Lung (tissue), 17 donors: ENCODE measurements at places on chromosomes 12 and 14. TPM values are rescaled to one million over a fixed set of nuclear protein-coding genes. Genes with fewer than 3 reads are reported as not detected.

- no peak for DNase-seq
Observed at GRCh38 chr12:47075192-47076084, 4.0 kb upstream of the PCED1B start.

DNA sequence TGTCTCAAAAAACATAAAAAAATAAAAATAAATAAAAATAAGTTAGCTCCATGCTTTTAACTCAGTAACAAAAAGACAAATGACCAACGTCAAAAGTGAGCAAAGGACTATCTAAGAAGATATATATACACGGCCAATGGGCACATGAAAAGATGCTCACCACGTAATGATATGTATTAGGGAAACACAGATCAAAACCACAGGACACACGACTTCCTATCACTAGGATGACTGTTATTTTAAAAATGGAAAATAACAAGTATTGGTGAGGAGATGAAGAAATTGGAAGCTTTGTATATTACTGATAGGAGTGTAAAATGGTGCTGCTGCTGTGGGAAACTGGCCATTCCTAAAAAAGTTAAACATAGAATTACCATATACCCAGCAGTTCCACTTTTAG, 20.2 kb upstream of the P2RX7 start:
- DNase-seq = no peak

GRCh38 chr12:119642986-119643385, 24.9 kb upstream of the PRKAB1 start:
- DNase-seq = no peak

DNA sequence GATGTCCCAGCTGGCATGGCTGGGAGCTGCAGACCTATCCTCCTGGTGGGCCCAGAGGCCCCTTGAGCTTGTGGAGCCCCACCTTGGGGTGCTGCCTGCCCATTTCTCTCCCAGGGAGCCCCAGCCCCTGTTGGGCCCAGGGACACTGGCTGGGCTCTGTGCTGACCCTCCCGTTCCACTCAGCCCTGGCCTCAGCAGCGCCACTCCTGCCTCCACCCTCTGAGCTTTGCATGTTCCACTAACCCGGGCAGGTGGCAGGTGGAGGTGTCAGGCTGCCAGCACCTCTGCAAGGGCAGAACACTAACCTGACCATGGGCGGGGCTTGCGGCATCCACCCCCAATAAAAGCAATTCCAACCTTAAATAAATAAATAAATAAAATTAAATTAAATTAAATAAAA, 299.2 kb downstream of the LRIG3 start:
- DNase-seq = no peak

DNA sequence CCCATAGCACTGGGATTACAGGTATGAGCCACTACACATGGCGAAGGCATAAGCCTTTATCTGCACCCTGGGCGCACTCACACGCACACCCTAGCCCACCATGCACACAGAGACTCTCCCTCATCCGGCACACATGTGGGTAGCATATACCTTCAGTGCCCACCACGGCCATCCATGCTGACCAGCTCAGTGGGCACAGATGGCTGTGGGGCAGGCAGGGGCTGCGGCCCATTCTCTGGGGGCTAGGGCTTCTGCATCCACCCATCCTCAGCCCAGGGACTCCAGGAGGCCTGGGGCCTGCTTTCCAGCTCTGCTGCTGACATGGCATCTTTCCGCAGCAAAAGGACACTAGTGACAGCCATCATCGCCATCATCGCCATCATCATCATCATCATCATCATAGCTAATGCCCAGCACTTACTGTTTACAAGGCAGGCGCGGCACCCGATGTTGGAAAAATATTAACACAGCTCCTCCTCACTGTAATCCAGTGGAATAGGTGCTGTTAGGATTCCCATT, 111.2 kb downstream of the NCOR2 start:
- no peak for DNase-seq

DNA sequence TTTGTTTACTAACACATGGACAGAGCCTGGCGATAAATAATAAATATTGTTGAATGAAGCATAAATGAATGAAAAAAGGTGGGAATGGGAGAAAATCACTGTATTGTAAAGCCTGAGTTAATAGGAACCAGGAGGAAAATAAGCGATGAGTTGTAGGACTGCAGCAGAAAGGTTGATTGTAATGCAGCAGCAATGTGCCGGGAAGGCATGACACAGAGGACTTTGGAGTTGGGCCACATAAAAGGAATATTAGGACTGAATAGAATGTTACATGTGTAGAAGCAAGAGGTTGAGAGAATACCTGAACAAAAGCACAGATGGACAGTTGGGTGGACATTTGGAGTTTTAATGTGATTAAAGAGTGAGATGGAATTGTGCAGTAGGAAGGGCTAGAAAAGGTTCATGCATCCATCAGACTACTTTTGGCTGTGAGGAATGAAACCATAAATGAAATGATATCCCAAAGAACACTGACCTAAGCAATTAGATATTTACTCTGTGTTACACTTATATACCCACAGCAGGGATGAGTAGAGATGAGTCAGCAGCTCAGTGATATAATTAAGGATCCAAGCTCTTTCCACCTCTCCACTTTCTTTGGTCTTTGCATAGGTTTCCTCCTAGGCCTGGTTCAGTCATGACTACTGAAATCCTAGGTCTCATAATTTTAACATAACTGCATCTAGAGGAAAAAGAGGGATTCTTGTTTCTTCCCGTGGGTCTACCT, 55.4 kb downstream of the CCER1 start:
- no peak for DNase-seq

DNA sequence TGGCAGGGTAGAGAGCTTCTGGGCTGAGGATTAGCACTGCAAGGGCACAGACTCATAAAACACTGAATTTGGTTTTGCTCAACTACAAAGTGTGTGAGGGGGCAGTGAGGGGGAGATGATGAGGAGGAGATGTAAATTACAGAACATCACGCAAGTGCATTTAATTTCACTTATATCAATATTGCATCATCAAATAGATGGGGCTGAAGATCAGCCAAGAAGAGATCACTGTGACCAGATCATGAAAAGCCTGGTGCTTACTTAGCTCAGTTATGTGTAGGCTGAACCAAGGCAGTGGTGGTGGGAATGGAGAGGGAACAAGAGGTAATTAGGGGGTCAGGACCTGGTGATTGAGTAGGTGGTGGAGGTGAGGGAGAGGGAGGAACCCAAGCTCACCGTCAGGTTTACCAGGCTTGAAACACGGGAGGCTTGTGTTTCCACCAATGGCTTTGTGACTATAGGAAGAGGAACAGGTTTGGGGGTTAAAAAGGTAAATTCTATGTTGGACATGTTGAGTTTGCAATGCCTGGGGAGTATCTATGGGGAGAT, 11.3 kb downstream of the FOS start:
- no peak for DNase-seq

- no peak for DNase-seq
Observed at GRCh38 chr14:26811756-26812305, 214.0 kb upstream of the NOVA1 start.

Gene DTX1
- 2.9 TPM for total RNA-seq

Gene NOS1
- total RNA-seq = 0.80 TPM

Gene WNT5B
- total RNA-seq = 12.6 TPM

Gene VASH1
- total RNA-seq = 25.4 TPM
